Stimulated activated CD8-positive, alpha-beta memory T cell treated with anti-CD3 and anti-CD28 coated beads, Interleukin-4, amount 100 ng/mL, for 24 hours (primary cell): ENCODE measurements at places on chromosomes 2 and 18.

- no peak for DNase-seq
Observed at GRCh38 chr2:128474036-128474955, 155.6 kb upstream of the HS6ST1 start.

DNA sequence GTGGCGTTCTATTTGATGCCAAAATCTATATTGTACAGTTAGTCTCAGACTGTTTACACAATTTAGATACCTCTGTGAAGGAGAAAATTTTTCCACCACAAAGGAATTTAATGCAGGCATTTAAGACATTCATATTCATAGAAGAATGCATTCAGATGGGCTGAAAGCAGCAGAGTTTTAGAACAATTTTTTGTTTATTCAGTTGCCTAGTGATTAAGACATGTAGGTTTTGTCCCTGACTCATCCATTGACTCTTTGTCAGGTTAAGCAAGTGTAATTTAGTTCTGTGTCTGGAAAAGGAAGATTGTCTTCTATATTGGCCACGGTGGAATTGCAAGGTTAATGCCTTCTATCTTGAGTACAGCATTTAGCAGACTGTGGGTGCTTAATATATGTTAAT is 515.0 kb downstream of the PARD3B start:
- DNase-seq: no peak

DNA sequence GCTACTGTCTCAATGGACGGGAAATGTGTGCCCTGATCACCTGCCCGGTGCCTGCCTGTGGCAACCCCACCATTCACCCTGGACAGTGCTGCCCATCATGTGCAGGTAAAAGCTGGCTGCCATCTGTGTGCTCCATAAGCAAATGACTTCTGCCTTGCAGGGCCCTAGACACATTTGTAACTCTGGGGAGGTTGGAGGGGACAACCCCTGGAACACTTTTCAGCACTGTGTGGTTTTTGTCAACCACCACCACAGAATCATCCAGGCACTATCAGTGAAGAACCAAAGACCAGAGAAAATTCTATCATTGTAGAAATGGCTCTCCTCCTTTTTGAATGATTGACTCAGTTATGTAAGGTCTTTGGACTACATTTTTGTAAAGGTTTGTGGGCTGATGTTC is 84.3 kb downstream of the FEZ2 start:
- DNase-seq: no peak

DNA sequence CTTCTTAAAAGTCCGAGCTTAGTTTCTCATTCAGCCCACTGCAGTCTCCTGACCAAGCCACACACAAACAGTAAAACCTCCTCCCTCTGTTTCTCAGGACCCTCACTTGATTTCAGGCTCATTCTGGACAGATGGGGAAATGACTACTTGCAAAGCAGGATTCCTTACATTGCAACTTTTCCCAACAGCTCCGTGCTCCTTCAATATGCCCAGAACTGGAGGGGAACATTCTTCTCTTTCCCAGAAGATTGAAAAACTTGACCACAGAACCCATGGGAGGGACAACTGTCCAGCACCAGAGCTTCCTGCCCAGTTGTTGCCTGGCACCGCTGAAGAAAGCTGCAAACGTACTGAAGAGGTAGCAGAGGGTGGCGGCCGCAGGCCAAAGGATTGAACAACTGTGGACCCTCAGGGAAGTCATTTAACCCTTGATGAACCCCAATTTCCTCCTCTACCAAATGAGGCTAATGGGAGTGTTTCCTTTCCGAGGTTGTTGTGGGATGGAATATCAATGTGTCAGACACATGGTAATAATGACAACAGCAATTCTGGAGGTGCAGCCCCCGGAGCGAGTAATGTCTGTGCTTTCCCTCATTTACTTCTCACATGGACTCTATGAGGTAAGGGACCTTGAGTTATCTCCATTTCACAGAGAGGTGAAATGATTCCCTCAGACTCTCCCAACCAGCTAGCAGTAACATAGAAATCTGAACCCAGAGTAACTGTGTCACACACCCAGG is 25.0 kb downstream of the BCL11A start:
- no peak for DNase-seq

DNA sequence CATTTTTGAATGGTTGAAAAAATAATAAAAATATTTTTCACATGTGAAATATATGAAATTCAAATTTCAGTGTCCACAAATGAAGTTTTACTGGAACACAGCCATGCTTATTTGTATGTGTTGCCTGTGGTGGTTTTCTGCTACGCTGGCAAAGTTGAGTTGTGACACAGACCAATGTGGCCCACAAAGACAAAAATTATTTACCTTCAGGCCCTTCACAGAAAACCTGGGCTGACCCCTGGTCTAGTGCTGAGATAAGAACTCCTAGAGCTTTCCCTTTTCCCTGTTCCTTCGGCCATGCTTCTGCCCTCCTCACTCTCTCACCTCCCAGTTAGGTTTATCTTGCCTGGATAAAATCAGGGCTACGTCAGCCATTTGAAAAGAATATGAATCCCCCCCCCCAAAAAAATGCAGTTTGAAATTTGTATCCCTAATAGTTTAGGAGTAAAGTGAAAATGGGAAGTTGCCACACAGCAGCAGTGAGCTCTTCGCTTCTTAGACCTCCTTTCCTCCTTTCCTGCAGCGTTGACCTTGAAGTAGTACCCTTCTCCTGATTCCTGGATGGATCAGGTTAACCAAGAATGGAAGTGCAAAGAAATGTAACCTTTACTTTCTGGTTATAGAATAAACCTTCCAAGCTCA is 91.0 kb downstream of the LIMS1 start:
- DNase-seq: no peak

DNA sequence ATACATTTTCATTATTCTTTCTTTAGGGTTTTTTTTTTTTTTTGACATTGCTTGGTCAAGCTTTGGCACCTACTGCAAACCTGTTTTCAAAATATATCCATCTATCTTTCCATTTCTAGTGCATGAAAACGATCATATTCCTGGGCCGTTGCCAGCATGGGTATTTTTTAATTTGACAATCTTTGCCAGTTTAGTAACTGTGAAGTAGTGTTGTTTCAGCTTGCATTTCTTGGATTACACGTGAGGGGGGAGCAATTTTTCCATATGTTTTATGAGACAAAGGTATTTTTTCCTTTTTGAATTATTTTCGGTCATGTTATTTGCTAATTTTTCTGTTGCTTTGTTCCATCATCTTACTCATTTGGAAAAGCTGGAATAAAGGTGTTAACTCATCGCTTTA is 40.9 kb downstream of the TSHZ1 start:
- DNase-seq: no peak

- no peak for DNase-seq
Observed at GRCh38 chr2:223855426-223855825, 18.0 kb upstream of the AP1S3 start.

DNA sequence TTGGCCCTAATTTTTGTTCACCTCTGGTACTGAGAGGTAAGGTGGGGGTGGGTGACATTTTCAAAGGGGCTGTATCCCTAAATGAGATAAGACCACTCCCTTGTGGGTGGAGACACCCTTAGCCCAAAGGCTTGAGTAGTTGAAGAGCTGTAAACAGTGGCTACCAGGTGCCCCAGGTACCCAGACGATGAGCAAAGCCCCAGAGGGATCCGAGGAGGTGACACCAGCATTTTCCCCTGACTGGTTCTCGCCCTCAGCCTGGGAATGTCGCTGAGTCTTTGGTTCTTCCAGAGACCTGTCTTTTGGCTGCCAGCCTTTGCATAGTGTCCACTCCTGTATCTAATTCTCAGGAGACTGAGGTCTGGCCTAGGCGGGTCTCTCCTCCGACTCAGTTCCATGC is 36.5 kb downstream of the RRM2 start:
- no peak for DNase-seq

DNA sequence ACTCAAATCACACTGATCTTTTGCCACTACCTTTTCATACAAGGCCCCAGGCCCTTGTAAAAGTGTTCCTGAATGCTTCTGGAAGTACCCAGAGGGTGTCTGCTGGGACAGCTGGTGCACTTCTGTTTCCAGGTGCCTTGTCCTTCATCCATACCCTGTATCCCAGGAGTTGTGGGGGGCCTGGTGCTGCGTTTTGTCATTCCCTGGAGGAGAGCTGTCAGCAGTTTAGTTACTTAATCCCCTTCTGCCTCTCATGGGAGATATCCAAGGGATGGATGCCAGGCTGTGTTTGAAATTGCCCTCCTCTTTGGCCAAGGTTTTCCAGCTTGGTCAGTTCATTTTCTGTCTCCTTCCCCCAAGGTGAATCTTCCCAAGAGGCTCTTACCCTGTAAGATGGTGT is 158.3 kb downstream of the WDSUB1 start:
- no peak for DNase-seq
